ENCODE measurements at places on chromosomes 11 and 22. TPM values are rescaled to one million over a fixed set of nuclear protein-coding genes. Genes with fewer than 3 reads are reported as not detected.

PRR5L gene
- total RNA-seq: 15.5 TPM

LRRC74B gene
- not detected for total RNA-seq

MMP7 gene
- total RNA-seq: 0.11 TPM

SHANK3 gene
- total RNA-seq: 12.2 TPM

All from pulmonary artery endothelial cell (primary cell).